Globus pallidus (tissue), 1 donor: ENCODE measurements at places on chromosomes 11 and 22.

DNA sequence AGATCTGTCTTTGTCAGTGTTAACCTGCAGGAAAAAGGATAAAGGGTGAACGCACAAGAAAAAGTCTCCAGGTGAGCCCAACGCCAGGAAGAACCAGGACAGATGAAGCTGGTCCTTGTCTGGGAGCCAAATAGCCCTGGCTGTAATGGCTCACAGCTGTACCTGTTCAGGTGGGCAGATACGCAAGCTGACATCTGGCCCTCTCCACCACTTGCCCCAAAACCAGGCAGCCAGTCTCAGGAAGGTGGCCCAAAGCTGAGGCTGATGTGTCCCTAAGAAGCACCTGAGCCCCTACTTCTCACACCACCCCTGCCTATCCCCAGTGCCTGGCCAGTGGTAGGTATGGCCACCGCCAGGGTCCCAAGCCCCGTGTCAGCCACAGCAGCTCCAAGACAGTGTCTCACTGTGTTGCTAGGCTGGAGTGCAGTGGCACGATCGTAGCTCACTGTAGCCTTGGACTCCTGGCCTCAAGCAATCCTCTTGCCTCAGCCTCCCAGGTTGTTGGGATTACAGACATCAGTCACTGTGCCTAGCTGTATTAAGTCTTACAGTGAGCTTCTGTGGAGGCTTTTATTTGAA lies 14.8 kb downstream of the TOP3B start:
- no peak for DNase-seq

GRCh38 chr22:33891992-33892391 lies 28.3 kb downstream of the LARGE1 start:
- no peak for DNase-seq

DNA sequence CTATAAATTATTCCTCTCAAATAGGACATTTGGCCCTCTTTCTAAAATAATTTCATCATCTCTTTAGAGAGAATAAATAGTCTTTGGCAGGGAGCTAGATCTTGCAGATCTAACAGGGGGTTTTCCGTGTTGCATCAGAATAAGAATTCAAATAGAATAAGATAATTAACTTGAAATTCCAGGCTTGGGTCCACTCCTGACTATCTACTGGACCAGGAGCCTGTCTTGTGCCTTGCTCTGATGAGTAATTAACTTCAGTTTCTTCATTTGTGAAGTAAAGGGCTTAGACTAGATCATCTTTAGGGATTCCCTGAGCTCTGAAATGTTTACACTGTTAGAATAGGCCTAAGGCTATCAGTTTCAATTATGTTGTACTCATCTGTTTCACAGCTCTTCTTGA lies 23.5 kb upstream of the TMEM123 start:
- no peak for DNase-seq

- no peak for DNase-seq
These were observed 58.1 kb downstream of the OSBP2 start for GRCh38 chr22:30752771-30753170.

DNA sequence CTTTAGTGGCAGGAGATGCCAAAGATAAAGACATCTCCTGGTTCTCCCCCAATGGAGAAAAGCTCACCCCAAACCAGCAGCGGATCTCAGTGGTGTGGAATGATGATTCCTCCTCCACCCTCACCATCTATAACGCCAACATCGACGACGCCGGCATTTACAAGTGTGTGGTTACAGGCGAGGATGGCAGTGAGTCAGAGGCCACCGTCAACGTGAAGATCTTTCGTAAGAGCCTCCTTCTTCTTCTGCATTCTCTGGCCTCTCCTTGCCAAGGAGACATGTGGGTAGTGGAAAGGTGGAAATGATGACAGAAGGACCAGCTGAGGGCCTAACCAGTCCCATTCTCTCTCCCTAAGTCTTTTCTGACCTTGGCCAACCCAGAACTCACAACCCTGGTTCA lies 110.1 kb upstream of the TTC12 start:
- no peak for DNase-seq

- peak; percentile 24 for DNase-seq
These were observed 539.3 kb upstream of the B3GAT1 start for GRCh38 chr11:134951305-134951700.

DNA sequence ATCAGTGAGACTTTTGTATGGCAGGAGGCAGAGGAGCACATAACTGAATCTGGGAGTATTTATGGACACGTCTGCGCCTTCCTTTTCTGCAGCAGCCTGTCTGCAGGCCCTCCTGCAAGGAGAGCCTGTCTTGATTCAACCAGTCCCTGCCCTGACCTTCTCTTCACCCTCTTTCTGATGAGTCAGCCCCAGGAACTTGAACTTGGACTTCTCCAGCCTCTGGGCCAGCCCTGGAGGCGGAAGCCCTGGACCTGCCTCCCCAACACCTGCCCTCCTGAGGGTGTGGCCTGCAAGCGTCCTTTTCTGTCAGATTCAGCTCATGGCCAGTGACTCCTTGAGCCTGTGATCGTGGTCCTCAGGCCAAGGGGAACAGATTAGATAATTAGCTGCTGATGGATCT lies 20.0 kb downstream of the DAGLA start:
- no peak for DNase-seq

- DNase-seq = peak; percentile 85
These were observed 62.4 kb downstream of the NECTIN1 start for GRCh38 chr11:119666463-119667131.

- DNase-seq = no peak
These were observed 54.1 kb upstream of the LINC01488 start for GRCh38 chr11:69427337-69427736.

GRCh38 chr11:76610371-76610770 lies 60.2 kb downstream of the LRRC32 start:
- no peak for DNase-seq

DNA sequence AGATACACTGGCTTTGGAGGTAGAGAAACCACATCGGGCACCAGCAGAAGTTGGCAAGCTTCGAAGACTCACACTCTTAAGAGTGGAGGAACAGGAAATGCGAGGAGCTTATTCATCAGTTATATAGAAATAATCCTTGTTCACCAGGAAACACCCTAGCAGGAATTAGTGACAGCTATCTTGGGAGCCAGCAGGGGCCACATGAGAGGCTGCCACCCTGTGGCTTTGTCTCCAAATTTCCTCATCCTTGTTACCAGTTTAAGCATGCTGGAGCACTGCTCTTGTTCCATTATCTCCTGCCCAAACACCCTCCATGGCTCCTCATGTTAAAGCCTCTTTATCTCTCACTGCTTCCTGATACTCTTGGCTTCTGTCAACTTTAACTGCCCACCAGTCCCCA lies 131.0 kb downstream of the PLEKHA7 start:
- DNase-seq = peak; percentile 26
